Activated naive CD4-positive, alpha-beta T cell treated with Interleukin-2 at 50 U/mL for 16 hours (primary cell): ENCODE measurements at places on chromosomes 4 and X.

DNA sequence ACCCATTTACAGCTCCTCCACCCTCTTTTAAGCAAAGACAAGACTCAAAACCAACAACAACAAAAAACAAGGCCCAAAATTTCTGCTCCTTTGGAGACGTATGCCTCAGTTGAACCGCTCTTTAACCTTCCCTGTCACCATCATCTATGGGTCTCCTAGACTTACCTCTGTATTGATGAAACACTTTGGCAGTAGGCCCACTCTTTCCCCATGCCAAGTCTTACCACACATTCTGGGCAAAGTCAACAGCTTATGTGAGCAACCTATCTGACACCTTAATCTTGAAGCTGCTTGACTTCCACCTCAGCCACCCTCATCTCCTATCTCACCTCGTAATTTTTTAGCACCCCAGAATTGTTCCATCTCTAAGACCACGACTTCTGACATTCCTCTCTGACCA, 99.7 kb upstream of the CXorf66 start:
- DNase-seq, result no peak

DNA sequence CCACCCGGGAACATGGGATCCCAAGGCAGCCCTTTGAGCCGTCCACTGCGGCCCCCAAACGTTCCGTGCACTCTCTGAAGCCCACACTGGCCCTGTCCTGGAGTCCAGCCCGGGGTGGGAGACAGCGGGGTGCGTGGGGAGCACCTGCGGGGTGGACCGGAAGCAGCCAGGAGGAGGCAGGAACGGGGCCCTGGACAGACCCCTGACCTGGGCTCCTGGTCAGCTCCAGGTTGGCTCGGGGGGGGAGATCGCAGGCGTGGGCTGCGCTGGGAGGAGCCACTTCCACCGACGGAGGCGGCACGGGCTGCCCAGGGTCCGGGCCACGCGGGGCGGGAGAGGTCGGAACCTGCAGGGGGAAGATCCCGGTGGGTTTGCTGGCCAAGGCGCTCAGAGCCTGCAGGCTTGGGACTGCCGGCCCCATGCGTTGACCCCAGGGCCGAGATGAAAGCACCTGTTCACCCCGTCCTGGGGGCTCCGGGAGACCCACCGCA, 5.7 kb upstream of the PLCXD1 start:
- no peak for DNase-seq

DNA sequence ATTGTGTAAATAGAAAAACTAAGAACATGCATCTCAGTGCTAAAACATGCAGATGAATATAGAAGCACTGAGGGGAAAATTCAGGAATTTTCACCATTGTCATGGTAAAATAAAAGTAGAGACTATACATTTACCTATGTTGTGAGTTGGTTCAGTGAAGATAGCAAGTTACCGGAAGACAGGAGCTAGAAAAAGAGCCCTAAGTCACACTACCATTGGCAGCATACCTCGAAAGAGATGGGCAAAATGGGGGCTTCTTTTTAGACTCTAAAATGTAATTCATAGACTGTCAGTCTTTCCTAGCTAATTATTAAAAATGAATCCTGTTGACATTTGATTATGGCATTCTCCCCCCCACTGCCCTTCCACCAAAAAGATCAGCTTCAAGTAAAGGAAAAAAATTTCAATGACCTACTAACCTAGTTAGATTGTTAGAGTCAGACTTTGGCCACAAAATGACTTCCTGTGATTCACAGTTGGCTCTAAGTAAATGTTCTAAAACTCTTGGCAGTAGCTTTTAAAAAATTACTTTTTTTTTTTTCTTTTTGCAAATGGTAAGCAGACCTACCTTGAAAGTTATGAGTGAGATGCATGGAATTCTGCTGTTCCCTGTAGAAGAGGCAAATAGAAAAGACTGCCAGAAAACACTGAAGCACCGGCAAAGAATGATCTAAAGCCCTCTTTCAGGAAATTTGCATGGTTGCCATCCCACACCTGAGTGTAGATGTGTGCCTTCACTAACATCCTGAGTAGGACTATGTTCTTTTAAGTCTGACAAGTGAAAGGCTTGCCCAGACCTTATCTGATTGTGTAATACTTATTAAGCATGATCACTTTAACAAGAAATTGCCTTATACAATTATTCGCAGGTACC, 26.4 kb upstream of the ARSJ start:
- no peak for DNase-seq

DNA sequence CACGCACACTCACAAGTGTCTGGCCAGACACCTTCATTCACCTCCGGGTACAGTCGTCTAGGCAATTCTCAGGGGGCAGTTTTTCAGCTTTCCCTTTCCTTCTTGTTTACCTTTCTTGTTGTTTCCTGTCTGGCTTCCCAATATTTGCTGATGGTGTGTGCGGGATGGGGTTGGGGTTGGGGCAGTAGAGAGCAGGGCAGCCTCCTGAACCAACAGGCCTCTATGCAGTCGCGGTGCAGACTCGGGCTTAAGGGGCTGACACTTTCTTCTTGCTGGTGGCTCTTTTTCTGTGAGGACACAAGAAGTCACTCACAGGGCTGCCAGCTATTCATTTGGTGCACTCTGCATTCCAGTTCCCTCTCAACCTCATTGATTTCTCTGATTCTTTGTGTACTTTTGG, 56.4 kb downstream of the NBDY start:
- DNase-seq, result no peak

GRCh38 chrX:40103565-40104323, 6.0 kb upstream of the BCOR start:
- no peak for DNase-seq

- DNase-seq, result no peak
Measured at GRCh38 chrX:132443196-132444135, 45.4 kb downstream of the MBNL3 start.

- no peak for DNase-seq
Measured at GRCh38 chrX:95536661-95537060, 1148.0 kb upstream of the DIAPH2 start.

DNA sequence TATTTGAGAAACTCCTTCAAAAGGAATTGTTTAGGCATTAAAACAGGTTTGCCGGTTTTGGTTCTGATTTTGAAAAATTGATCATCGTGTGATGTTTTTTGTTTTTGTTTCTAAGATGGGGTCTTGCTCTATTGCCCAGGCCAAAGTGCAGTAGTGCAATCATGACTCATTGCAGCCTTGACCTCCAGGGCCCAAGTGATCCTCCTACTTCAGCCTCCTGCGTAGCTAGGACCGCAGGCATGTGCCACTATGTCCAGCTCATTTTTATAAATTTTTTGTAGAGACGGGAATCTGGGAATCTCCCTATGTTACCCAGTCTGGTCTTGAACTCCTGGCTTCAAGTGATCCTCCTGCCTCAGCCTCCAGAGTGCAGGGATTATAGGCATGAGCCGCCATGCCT, 35.0 kb downstream of the CLCN3 start:
- DNase-seq, result no peak

DNA sequence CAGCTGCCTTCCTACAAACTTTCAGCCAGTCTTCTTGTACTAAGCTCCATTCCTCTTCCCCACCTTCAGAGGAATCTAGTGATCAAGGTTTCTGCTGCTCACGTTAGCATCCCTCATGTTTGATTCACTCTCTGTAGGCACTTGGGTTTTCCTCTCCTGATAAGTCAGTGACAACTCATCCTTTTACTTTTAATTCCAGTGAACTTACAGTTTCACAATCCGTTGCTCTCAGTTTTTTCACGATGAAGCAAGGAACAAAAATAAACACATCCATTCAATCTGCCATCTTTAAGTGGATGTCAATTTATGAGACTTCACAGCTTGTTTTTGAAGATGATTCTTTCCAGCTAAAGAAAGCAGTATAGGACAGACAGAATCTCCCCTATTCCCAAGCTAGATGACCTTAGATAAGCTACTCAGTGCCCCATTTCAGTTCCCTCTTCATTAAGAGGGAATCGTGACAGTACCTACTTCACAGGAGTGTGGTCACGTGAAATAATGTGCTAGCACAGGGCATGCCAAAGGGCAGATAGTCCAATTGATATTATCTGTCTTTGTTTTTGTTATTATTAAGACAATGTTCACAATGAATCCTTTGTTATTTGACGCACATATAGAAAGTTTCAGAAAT, 234.3 kb downstream of the PALLD start:
- no peak for DNase-seq
